CD4-positive, alpha-beta memory T cell (primary cell): ENCODE measurements at places on chromosomes 13 and 19. TPM values are rescaled to one million over a fixed set of nuclear protein-coding genes. Genes with fewer than 3 reads are reported as not detected.

Gene SELENOV
- not detected for total RNA-seq

- H3K4me1 ChIP-seq: peaks cover 13% of the 10 kb centered on the region
- H3K27me3 ChIP-seq: no peaks in the 10 kb centered on the region
- no peaks in the 10 kb centered on the region for H3K36me3 ChIP-seq
- no peak for DNase-seq
- no peak overlapping the region for H3K27ac ChIP-seq
These were observed 22.1 kb downstream of the PLEKHF1 start for GRCh38 chr19:29687244-29687896.

- peak; percentile 48 for DNase-seq
- no peaks in the 10 kb centered on the region for H3K27me3 ChIP-seq
- H3K27ac ChIP-seq: peak overlapping the region; percentile 85
These were observed 154.8 kb downstream of the TBC1D4 start for GRCh38 chr13:75327135-75327510.

GRCh38 chr19:16068696-16069259 is 7.5 kb upstream of the TPM4 start:
- H3K27ac ChIP-seq: peak overlapping the region; percentile 89
- no peaks in the 10 kb centered on the region for H3K36me3 ChIP-seq
- no peaks in the 10 kb centered on the region for H3K27me3 ChIP-seq
- no peak overlapping the region for H3K4me3 ChIP-seq

DNA sequence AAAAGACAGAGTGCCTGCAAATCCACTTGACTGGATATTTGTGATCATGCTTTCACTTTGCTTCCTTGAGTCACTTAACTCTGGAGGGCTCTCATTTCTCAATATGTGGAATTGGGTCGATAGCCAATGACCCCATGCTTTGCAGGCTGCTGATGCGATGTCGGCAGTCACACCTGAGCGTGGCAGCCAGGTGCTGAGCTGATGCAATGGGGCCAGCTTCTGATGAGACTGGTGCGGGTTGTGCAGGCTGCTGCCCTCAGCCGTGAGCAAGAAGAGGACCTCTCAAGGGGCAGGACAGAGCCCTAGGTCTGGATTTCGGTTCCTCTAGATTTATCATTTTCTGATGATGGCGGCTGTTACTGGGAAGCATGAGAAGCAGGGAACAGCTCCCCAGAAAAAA is 334.1 kb downstream of the TEX29 start:
- H3K4me3 ChIP-seq: no peak overlapping the region
- H3K27ac ChIP-seq: no peak overlapping the region
- no peaks in the 10 kb centered on the region for H3K27me3 ChIP-seq
- no peaks in the 10 kb centered on the region for H3K36me3 ChIP-seq
- H3K4me1 ChIP-seq: no peaks in the 10 kb centered on the region
- DNase-seq: no peak

Gene GAPDHS
- total RNA-seq: not detected

DNA sequence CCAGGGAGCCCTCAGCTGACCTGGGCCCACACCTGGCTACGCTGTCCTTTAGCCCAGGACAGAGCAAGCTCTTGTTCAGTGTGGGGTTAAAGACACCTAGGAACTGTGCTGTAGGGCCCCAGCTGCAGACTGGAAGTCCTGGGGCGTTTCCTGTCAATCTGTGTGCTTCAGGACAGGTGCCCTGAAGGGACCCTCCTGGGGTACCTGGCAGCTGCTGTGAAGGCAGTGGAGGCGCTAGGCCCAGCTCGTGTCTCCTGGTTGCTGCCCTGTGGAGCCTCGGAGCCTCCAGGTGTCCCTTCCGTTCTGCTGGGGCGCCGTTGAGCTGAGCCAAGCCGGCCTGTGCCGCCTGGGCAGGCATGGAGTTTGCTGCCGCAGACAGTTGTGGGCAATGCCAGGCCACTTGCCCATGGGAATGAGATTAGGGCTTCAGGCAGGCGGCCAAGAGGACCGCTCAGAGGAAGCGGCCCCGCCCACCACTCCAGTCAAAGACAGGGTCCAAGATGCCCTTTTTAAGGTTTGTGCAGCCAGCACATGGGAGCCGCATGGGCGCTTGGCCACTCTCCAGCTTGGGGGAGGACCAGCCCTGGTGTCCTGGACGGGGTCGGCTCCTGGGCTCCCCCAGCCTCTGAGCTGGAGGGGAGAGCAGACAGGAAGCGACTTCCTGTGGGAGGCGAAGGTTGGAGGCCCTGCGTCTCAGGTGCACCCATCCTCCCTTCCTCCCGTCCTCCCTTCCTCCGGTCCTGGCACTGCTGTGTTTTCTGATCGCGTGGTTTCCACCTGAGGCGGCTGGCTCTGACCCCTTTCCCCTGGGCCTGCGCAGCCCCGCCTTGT is 4.0 kb downstream of the PTBP1 start:
- peak overlapping the region; percentile 38 for H3K4me3 ChIP-seq
- DNase-seq: peak; percentile 33

Gene BCL3
- 10.9 TPM for total RNA-seq

DNA sequence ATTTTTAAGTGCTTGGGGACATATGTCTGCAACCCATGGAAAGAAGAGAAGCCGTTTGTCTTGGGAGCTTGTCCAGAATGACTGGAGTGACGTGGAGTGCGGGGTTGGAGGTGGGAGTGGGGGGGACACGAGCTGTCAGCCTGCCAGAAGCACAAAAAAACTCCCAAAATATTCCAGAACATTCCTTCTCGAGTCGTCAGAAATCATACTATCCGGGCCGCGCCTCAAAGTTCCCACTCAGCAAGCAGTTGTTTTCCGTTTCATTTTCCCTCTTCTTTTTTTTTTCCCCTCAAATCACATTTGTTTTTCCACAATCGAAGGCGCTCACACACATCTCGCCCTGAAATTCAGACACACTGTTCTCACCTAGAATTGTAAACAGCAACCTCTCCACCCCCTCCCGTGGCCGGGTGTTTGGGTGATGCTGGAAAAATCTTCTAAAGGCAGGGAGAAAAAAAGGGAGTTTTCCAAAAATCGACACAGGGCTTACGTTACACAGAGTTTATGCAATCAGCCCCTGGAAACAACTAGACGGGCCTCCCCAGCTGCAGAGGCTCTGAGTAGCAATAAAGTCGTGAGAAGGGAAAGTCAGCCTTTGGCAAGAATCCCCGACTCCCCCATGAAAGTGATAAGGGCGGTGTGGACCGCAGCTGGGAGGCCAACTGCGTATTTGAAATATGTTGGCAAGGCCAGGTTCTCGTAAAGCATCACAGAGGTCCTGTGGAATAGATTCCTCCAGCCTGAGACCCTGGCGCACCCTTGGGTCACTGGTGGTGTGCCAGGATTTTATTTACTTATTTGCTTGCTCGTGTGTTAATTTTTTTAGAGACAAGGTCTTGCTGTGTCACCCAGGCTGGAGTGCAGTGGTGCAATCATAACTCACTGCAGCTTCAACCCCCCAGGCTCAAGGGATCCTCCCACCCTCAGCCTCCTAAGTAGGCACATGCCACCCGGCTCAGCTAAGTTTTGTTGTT is 31.2 kb upstream of the KLF2 start:
- no peak for DNase-seq
- H3K27ac ChIP-seq: no peak overlapping the region
- no peaks in the 10 kb centered on the region for H3K36me3 ChIP-seq
- H3K27me3 ChIP-seq: no peaks in the 10 kb centered on the region

GRCh38 chr19:48487948-48488347 is 18.8 kb downstream of the CYTH2 start:
- DNase-seq: no peak
- H3K27ac ChIP-seq: no peak overlapping the region
- peaks cover 10% of the 10 kb centered on the region for H3K27me3 ChIP-seq
- H3K36me3 ChIP-seq: no peaks in the 10 kb centered on the region

GRCh38 chr13:34351134-34351533 is 533.2 kb downstream of the RFC3 start:
- DNase-seq: no peak
- H3K4me3 ChIP-seq: no peak overlapping the region
- H3K4me1 ChIP-seq: no peaks in the 10 kb centered on the region
- no peaks in the 10 kb centered on the region for H3K36me3 ChIP-seq
- no peaks in the 10 kb centered on the region for H3K27me3 ChIP-seq

DNA sequence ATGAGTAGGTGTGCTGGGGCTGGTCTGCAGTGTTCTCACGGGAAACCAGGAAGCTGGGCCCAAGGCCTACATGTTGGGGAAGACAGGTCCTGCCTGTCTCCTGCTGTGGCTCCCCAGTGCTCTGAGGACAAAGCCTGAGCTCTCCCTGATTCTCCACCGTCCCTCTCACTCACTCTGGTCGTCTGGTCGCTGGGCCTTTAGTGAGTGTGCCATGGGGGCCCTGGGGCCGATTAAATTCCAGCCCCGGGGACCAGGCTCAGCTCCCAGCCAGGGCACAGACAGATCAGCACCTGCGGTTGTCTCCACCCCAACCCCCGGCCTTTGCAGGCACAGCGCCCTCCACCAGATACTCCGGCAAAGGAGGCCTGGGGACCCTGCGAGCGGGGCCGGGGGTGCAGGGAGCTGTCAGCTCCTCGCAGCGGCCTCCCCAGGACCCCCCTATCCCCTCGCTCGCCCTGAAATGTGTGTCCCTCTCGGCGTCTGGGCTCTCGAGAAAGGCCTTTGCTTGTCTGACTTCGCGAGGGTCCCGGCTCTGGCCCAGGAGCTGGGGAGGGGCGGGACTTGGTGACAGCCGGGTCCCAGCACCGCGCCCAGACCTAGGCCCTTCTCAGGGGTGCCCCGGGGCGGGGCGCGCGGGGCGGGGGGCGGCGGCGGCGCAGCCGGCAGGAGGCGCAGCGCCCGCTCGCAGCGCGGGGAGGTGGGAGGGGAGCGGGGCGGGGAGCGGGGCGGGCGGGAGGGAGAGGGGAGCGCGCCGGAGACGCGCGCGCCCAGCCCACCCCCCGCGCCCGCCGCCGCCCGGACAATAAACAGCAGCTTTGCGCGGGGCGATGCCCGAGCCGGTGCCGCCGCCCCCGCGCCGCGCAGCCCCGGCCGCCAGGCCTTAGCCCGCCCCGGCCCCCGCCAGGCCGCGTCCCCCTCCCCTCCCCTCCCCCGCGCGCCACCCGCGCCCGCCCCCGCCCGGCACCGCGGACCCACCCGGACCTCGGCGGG is at the start of gene PALM:
Gene PALM (plus strand): TSS at position 782 of the 990 bp plus-strand sequence. CDS start 212 bp downstream, outside the sequence.
- no peaks in the 10 kb centered on the region for H3K36me3 ChIP-seq
- H3K4me1 ChIP-seq: peaks cover 7% of the 10 kb centered on the region
- H3K27ac ChIP-seq: no peak within 1 kb of the TSS
- DNase-seq: no peak

- no peak overlapping the region for H3K27ac ChIP-seq
- no peaks in the 10 kb centered on the region for H3K36me3 ChIP-seq
- H3K4me3 ChIP-seq: no peak overlapping the region
These were observed 488.3 kb downstream of the PCDH17 start for GRCh38 chr13:58119804-58120203.

DNA sequence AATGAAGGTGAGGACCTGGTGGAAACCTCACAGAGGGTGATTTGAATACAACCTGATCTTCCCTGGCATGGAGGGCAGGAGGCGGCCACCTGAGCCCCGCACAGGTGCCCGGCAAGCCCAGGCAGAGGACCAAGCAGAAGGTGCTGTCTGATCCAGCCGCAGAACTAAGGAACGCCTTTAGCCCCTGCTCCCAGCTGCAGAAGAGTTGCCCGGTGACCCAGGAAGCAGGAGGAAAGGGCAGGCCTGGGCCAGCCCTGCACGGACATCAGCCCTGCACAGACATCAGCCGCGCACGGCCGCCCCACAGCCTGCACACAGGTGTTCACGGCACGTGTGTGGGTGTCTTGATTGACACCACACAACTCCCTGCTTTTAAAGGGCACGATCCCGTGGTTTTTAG is 43.1 kb downstream of the RASA3 start:
- no peak overlapping the region for H3K4me3 ChIP-seq
- no peaks in the 10 kb centered on the region for H3K27me3 ChIP-seq
- H3K4me1 ChIP-seq: peaks cover 22% of the 10 kb centered on the region
- H3K27ac ChIP-seq: no peak overlapping the region
- DNase-seq: no peak
- H3K36me3 ChIP-seq: peaks cover 4% of the 10 kb centered on the region

DNA sequence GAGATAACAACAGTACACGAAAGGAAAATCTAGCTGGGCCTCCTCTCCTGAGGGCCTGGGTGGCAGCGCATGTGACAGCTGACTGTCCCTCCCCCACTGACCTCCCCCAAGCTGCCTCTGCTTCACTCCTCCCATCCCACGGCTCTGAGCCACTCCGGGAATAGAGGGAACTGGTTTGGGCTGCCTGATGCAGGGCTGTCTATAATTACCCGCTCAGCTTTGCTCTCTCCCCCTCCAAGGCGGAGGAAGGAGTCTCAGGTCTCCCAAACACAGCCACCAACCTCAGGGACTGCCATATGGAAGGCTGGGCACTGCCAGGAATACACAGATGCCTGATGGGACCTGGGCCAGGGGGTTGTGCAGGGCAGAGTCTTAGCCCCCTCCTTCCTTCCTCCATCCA is 7.9 kb downstream of the NAPA start:
- no peak overlapping the region for H3K27ac ChIP-seq
- H3K4me1 ChIP-seq: peaks cover 30% of the 10 kb centered on the region
- no peak for DNase-seq
- H3K27me3 ChIP-seq: no peaks in the 10 kb centered on the region

DNA sequence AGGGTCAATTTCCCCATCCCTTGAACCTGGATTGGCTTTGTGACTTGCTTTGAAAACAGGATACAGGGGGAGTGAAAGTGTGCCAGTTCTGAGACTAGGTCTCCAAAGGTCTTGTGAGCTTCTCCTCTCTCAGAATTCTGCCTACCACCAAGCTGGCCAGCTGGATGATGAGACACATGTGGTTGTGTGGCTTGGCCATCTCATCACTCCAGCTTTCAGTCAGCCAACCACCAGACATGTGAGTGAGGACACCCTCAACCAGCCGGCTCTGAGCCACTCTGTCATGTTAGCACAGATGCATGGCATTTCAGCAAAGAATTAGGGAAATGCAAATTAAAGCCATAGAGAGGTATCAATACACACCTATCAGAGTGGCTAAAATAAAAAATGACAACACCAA is 29.5 kb downstream of the ENOX1 start:
- H3K27me3 ChIP-seq: no peaks in the 10 kb centered on the region
- H3K4me3 ChIP-seq: no peak overlapping the region
- H3K27ac ChIP-seq: no peak overlapping the region
- no peaks in the 10 kb centered on the region for H3K36me3 ChIP-seq
- no peaks in the 10 kb centered on the region for H3K4me1 ChIP-seq

GRCh38 chr13:113493315-113493951 is 2.9 kb upstream of the DCUN1D2 start:
- H3K27ac ChIP-seq: no peak overlapping the region
- no peak for DNase-seq
- no peaks in the 10 kb centered on the region for H3K27me3 ChIP-seq
- H3K4me1 ChIP-seq: peaks cover 60% of the 10 kb centered on the region
- no peak overlapping the region for H3K4me3 ChIP-seq
